ENCODE measurements at places on chromosomes 12 and 14.

DNA sequence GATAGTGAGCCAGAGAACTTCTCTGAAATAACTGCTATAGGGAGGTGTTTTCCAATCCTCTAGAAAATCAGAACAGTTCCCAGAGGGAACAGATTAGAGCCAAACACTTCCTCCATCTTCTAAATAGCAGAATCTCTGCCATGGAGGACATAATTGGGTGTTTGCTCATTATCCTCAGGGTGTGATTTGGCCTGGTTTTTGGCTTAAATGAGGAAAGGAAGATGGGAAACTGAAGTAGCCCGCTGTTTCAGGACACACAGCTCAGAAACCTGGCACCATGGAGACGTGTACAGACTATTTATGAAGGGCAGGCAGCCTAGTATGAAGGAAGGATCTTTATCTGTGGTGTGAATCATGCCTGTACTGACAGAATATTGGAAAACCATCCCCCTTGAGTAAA lies 231.7 kb upstream of the PRKD1 start:
- no peak for DNase-seq

GRCh38 chr12:1800401-1801302 lies 19.7 kb upstream of the LRTM2 start:
- no peak for DNase-seq

DNA sequence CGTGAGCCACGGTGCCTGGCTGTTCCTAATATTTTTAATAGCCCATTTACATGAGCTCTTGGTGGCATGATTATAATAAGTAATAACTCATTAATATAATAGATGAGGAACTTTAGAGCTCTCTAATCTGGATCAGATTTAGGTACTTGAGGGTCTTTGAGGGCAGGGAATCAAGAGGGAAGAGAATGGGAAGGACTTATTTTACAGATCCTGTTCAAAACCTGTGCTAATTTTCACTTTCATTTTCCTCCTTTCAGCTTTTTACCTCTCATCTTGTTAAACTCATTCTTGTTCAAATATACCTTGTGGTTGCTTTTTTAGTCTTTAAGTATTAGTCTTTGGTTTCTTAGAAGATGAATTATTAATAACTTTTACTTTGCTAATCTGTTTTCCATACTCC lies 5.6 kb downstream of the NECAP1 start:
- no peak for DNase-seq

DNA sequence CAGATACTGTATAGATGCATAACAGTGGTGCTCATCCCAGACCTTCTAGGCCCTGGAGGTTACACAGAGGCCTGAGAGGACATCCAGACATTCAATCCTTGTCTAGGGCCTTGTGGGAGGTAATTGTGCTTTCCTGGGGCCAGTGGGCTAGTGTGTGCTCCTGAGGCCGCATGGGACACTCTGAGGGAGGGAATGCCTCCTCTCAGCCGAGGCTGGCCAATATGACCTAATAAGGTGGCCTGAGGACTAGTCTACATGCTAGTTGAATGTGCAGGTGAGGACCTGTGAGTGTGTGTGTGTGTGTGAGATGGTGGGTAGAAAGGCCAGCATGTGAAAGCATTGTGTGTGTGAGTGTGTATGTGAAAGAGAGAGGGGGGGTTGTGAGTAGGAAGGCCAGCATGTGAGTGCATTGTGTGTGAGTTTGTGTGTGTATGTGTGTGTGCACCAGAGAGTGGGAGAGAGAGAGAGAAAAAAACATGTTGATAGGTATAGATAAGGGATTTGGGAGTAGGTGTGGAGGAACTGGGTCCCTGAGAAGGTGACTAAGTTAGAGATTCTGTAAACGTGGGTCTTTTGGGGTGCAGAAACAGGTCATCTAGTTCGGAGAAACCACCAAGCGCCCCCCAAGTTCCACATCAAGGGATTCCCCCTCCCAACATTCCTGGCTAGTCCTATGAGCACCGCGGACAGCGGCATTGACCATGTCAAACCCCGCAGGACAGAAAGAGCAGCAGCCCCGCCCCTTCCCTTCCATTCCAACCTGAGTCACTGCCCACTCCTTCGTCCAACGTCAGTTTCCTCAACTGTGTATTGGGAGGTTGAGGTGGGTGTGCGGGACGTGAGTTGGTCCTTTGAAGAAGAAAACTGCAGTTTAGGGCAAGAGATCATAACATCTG lies 9.7 kb upstream of the KRT81 start:
- DNase-seq, result no peak

DNA sequence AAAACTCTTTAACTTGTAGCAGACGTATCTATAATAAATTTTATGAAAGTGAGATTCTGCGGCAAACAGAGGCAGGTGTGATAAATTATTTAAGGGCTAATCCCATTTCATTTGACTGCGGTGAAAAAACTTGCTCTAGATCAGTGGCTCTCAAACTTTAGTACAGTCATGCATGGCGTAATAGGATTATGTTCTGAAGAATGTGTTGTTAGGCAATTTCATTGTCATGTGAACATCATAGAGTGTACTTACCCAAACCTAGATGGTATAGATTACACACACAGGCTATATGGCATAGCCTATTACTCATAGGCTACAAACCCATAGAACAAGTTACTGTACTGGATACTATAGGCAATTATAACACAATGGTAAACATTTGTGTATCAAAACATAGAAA lies 83.7 kb downstream of the HEATR5A start:
- DNase-seq, result no peak

DNA sequence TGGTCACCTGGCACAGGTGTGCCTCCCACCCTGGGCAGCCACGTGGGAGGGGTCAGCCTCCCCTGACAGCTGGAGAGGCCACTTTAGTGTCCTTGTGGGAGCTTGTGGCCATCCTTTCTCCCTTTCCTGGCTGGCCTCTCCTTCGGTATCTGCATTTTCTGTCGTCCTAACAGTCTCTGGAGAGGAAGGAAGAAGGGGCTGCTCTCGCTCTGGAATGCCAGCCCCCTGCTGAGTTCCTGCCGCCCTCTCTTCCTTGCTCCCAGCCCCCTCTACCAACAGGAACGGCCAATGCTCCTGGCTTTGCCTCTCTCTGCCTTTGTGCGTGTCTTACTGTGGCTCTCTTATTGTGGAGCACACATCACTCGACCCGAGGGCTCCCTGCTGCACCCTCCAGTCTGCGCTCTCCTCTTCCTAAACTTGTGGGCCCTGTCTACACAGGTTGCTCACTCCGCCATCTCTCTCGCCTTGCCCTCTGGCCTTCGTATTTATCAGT lies 70.8 kb downstream of the FBXL14 start:
- DNase-seq, result no peak

DNA sequence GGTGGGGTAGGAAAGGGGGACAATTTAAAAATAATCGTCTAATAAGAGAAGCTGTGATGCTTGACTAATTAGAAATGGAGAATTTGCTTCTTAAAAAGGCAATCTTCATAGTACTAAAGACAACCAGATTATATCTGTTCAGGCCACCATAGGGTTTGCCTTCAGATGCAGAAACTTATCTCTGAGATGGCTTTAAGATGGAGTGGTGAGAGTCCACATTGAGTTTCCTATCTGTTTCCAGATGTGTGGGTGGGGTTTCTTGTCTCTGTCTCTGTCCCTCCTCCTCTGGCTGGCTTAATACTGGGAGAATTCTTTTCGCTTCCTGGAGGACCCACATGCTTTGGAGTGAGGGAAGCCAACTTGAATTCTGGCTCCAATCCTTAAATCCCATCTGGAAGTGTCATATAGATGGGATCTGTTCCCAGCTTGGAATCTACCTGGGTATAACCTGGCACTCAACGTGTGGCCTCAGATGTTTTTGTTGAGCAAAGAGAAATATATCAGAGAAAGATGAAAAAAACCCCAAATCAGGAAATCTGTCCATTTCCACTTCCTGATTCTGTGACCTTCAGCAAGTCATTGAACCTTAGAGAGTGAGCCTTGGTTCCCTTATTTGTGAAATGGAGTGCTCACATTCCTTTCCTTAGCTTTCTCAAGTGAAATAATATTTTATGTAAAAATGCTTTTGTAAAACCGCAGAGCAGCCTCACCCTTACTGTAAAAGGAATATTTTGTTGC lies 66.4 kb downstream of the CHST11 start:
- no peak for DNase-seq
